SJCRH30 (cell line): ENCODE measurements at places on chromosomes 3 and 15. TPM values are rescaled to one million over a fixed set of nuclear protein-coding genes. Genes with fewer than 3 reads are reported as not detected.

The SLC27A2 gene
- not detected in 2 replicates for total RNA-seq

GRCh38 chr3:45132568-45133211 is 13.5 kb downstream of the CDCP1 start:
- DNase-seq, result no peak

DNA sequence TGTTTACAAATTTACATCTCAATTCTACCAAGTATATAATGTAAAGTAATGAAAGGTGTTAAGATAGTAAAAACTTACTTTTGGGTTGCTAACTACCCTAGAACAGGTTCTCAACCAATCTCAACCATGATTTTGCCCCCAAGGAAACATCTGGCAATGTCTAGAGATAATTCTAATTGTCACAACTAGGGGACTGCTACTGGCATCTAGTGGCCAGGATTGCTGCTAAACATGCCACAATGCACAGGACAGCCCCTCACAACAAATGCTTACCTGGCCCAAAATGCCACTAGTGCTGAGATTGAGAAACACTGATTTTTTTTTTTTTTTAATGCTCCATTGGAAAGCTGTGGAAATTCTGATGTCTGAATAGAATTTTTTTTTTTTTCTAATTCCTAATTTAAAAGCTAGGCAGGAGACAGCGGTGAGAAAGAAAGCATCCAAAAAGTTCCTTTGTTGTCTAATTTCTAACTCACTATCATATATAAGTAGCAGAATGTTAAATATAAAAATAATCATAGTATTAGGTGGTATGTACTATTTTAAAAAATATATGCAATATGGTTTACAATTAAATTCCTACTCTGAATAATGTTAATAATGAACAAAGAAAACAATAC is 81.5 kb downstream of the TJP1 start:
- DNase-seq, result peak; percentile 8

GRCh38 chr15:91926908-91927270 is 73.4 kb downstream of the SLCO3A1 start:
- DNase-seq, result no peak

The LTK gene
- total RNA-seq, result 4.7 and 4.9 TPM in 2 replicates

The STXBP5L gene
- 0.89 and 1.3 TPM in 2 replicates for total RNA-seq

The GATM gene
- 226 and 232 TPM in 2 replicates for total RNA-seq

DNA sequence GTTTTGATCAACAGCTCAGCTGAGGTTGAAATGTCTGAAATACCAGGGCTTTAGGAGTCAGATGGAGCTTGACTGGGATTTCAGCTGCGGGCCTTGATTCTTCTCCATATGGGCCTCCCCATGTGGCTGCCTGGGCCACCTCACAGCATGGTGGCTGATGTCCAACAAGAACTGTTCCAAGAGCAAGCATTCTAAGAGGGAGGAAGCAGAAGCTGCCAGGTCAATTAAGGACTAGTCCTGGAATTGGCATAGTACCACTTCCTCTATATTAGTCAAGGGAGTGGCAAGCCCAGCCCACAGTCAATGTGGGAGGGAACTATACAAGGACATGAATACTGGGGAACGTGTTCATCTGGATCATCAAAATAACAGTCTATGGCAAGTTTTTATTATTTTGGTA is 181.7 kb upstream of the ANKRD28 start:
- DNase-seq, result no peak

GRCh38 chr3:174089592-174089991 is 692.0 kb downstream of the NLGN1 start:
- DNase-seq, result no peak

- no peak for DNase-seq
These were observed 37.0 kb downstream of the STARD9 start for GRCh38 chr15:42612367-42612912.
